ENCODE measurements at places on chromosomes 4 and X.

GRCh38 chr4:110152386-110152785, 46.0 kb downstream of the ELOVL6 start:
- no peak for DNase-seq

GRCh38 chrX:104565791-104566680, at the start of gene IL1RAPL2:
IL1RAPL2 (plus strand) TSS chrX:104566199.
- DNase-seq = peak; percentile 10

DNA sequence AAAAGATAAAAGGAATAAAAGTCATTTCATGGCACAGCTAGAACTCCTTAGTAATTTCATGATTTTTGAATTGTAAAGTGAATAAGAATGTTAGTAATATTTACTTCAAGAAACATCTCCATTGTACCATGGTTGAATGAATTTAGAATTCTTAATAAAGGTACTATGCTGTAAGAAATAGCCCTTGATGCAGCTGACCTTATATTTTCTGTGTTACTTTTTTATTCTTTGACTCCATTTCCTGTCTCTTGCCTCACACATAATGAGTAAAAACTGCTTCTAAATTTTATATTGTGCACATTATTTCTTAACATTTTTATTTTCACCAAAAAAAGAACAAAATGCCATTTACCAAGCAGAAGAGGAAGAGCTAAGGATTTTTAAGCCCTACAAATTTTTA, 81.9 kb upstream of the PDHA2 start:
- no peak for DNase-seq

DNA sequence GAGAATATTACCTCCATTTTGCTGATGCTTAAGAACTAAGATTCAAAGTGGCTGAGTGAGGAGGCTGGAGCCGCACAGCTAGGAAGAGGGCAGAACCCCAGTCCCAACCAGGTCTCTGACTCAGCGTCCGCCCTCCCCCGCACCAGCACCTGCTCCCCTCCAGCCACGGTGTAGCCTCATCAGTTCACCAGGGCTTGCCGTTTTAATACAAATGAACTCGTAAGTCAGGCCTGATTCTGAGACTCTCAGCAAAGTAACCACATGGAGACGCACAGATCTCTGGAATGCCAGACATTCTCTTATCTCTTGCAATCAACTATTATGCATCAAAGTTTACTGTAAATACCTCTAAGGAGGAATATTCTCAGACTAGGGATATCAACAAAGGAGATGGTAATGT, 52.4 kb downstream of the ENPP6 start:
- no peak for DNase-seq

DNA sequence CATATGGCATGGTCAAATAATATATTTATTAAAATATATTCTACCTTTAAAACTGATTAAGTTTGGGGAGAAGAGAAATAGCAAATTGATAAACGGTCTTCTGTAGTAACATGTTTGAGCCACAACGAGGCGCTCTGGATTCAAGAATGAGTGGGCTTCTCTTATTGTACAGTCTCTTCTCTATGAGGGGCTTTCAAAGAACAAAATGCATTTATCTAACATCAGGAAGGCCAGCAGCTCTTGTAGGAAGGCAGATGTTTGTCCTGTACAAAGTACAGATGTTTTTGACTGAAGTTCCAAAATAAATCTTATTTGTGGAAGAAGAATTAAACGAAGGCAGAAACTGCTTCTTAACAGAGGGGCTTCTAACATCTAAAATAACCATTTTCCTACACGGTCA, 153.6 kb downstream of the RASL11B start:
- peak; percentile 9 for DNase-seq

DNA sequence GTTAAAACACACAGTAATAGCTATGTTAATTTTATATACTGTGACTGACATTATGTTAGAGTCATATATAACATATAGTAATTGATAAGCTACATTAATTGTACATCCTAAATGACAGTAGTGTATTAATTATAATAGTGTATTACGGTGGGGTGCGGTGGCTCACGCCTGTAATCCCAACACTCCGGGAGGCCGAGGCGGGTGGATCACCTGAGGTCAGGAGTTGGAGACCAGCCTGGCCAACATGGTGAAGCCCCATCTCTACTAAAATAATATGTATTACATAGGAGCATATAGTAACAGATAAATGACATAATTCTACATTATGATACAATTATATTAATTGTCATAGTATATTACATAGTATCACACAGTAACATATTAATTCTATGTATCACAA, 12.2 kb downstream of the ASMTL start:
- DNase-seq = no peak

GRCh38 chr4:139655116-139655515, 10.5 kb upstream of the MGST2 start:
- DNase-seq = no peak

- DNase-seq = no peak
Measured at GRCh38 chr4:169398316-169398715, 127.6 kb upstream of the SH3RF1 start.

DNA sequence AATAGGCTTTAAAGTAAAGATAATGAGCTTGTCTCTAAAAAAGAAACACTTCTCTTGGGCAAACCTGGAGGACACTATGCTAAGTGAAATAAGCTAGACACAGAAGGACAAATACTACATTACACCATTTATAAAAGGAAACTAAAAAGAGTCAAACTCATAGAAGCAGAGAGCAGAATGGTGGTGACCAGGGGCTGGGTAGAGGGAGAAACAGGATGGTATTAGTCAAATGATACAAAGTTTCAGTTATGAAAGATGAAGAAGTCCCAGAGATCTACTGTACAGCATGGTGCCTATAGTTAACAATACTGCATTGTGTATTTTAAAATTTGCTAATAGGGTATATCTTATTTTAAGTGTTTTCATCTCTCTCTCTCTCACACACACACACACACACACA, 28.5 kb downstream of the ACSL4 start:
- DNase-seq = no peak

- no peak for DNase-seq
Measured at GRCh38 chr4:182871616-182872015, 45.6 kb downstream of the DCTD start.

DNA sequence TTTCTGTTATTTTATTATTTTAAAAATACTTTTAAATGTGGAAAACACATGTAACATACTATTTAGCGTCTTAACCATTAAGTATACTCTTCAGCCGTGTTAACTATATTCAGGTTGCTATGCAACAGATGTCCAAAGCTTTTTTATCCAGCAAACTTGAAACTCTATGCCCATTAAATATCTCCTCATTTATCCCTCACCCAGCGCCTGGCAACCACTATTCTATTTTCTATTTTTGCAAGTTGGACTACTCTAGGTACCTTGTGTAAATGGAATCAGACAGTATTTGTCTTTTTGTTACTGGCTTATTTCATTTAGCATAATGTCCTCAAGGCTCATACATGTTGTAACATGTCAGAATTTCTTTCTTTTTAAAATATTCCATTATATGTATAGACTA, 174.6 kb downstream of the PCDH10 start:
- DNase-seq = no peak

DNA sequence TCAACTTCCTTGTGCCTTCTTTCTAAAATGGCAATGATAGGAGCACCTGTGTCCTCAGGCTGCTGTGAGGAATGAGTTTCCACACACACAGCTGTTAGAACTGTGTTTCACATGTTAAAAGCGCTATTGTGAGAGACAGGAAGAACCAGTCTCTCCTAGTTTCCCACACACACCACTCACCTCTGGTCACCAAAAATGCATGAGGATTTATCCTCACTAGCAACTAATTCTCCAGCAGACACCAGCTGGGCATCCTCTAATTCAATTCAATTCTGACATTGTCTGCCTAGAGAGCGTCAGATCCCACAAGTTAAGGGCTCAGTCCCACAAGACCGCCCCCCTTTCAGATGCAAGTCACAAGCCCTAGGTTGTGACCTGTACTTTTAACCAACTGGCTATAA, 29.0 kb upstream of the SLC2A9 start:
- no peak for DNase-seq

- no peak for DNase-seq
Measured at GRCh38 chr4:173119818-173120217, 48.8 kb upstream of the GALNT7 start.

GRCh38 chr4:182562350-182562749, 319.1 kb downstream of the TENM3 start:
- no peak for DNase-seq

DNA sequence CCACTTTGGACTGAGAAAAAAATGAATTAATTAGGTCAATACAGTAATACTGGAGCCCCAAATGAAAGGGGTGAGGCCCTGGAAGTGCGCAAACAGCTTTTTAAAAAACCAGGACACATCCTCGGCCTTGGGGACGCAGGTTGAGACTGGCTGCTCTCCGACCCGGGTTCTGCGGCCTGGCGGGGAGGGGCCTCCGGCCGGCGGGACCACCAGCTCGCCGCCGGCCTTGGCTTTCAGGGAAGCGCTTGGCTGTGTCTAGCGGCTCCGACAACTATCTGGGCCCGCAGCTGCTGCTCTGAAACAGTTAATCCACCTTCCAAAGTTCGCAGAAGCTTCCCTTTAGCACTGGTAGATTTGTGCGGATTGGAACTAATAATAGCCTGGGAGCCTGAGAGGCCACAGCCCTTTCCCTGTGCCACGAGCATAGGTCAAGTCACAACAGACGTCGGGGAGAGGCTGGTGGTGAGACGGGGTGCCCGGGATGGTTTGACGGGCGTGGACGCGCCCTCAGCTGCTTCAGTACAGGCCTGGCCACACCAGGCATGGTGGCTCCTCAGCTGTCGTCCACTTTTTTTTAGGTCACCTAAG, 1.1 kb upstream of the SEL1L3 start:
- no peak for DNase-seq

GRCh38 chr4:19831644-19832285, 419.9 kb upstream of the SLIT2 start:
- DNase-seq = no peak

GRCh38 chrX:154775419-154776349, 13.0 kb downstream of the DKC1 start:
- no peak for DNase-seq

- no peak for DNase-seq
Measured at GRCh38 chr4:111717921-111718320, 427.3 kb upstream of the FAM241A start.

DNA sequence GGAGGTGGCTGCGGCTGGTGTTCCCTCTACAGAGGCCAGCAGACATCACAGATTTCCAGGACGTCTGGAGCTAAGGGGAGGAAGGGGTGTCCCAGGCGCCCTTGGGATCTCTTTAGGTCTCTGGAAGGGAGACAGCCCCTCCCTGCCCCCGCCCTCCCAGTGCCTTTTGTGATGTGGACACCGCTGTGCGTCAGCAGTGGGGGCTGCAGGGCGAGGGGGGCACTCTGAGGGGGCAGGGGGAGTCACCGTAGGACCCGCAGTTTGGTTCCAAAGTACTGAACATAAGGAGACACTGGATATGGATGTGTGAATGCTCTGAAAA, 25.6 kb upstream of the MXD4 start:
- no peak for DNase-seq

GRCh38 chr4:7761312-7761711, 178.3 kb downstream of the AFAP1 start:
- DNase-seq = no peak

GRCh38 chr4:170872794-170873193, 783.0 kb upstream of the AADAT start:
- no peak for DNase-seq

GRCh38 chr4:8919651-8920288, 48.1 kb upstream of the HMX1 start:
- DNase-seq = no peak

- peak; percentile 35 for DNase-seq
Measured at GRCh38 chr4:39699687-39700409, 1.9 kb downstream of the UBE2K start.

DNA sequence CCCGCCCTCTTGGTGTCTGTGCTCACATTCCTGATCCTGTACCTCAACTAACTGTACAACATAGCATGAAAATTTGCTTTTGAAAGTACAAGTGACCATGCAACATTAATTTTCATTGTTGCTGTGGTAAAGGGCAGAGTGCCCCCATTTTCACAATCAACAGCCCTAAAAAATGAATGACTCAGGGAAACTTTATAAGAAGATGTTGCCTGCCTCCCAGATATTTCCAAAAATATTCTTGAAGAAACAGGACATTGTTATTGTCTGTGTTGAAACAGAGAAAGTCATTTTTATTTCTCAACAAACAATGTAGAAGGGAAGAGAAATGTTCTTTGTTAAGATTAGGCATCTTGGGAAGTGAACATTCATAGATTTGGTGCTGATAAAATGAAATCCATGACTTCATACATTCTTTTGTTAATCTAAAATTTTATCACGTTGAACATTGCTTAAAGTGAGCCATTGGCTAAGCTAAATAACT, 113.9 kb upstream of the ANXA3 start:
- no peak for DNase-seq

GRCh38 chr4:15779306-15779705, 1.2 kb downstream of the CD38 start:
- no peak for DNase-seq

DNA sequence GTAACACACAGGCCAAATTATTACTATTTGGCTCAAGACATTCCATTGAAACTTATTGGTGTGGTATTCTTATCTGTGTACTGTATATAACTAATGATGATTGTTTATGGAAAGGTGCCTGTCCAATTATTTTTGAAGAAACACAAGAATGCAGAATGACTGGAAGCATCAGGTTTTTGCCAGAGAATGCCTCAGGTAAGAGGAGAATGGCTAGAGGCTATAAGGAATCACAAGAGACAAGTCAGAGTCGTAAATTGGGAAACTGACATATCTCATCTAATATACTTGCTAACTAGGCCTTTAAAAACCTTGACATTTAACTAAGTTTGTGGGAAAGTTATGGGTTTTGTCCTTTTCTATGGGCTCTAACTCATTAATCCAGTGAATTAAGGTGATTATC, 69.3 kb upstream of the TTC29 start:
- DNase-seq = no peak

DNA sequence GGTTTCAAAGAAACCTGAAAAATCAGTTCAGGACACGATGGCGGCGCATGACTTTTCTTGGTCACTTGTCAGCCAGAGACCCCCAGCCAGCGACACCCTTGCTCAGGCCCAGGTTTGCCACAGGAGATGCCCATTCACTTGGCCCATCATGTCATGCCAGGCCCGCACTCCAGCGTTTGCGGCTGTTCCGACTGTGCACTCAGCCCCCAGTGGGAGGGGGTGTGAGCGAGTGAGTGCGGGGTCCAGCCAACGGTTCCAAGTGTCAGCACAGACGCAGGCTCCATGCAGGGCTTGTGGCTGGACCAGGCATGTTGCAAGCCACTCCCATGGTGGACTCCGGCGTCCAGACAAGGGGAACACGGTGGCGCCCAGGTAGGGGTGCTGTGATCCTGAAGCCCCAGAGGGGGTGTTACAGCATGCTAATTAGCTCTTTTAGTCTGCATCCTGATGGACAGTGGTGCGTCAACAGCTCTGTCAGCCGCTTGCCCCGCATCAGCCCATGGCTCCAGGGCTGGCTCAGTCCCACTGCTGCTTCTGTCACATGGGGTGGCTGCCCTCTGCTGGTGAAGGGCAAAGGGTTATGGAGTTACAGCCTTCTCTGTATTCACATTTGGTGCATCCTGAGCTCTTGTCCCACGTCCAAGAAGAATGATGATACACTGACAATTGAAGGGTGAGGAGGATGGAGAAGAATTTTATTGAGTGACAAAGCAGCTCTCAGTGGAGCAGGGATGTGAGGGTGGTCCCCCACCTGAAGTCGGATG, 3.7 kb upstream of the MAEA start:
- no peak for DNase-seq

- no peak for DNase-seq
Measured at GRCh38 chr4:63898961-63899360, 510.3 kb downstream of the TECRL start.

Data from SW 1271 (cell line).